Breast epithelium (tissue), 4 donors: ENCODE measurements at places on chromosomes 12 and 14.

DNA sequence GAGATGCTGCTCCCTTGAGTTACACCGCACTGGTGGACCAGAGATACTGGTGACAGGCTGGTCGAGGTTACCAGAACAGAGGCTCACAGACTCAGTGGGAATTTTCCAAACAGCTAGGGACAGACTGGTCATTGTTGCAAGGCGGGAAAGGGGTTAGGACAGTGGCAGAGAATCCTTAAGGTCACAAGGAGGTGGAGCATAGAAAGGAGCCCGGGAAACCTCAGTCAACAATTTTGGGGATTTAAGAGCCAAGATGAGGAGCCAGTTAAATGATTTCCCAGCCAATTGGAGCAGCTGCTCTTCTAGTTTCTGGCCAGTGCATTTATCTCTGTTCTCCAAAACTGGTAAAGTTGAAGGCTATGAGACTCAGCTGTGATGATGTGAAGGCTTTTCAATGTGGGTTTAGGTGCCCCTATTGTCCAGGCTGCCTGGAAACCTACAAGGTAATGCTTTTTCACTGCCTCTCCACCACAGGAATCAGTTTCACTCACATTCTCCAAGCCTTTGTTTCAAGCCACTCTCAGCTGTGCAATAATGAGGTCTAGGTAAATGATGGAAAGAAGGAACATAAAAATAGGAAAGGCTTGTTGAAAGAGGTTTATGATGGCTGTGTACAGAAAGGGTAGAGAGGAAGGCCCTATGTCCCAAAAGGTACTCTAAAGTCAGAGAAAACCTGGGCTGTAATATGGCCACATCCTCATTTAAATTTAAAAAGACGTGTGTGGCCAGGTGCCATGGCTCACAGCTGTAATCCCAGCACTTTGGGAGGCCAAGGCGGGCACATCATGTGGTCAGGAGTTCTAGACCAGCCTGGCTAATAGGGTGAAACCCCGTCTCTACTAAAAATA, 7.0 kb upstream of the TNS2 start:
- DNase-seq, result no peak

DNA sequence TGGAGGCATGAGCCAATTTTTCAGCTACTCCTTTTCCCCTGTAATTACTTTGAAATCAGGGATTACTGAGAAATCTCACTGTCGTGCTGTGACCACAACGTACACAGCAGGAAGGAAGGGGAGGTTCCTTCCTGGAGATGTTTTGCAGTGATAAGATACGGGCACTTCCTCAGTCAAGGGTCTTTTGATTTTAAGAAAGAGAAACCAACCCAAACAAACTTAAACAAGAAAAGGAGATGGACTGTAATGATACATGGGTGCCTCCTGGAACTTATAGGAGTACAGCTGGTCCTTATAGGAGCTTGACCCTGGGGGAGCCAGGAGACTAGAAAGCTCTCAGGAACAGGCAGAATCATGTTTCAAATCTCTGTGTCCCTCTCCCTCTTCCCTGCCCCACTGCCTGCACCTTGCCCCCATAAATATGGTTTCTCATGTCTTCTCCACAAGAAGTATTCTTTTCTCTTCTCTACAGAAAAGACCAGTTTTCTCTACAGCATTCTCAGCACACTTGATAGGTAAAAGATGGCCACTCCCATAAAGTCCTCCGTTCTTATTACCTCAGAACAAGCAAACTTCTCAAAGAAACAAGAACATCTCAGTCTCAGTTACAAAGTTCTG, 281.1 kb upstream of the AMIGO2 start:
- DNase-seq, result no peak

DNA sequence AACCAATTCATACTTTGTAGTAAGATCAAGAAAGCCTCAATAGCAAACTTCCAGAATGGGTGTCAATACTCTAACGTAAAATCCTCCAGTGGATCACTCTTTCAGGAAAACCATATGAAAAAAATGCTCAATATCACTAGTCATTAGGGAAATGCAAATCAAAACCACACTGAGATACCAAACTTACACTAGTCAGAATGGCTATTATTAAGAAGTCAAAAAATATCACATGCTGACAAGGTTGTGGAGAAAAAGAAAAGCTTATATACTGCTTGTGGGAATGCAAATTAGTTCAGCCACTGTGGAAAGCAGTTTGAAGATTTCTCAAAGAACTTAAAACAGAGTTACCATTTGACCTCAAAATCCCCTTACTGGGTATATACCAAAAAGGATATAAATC, 49.5 kb upstream of the ATXN7L3B start:
- no peak for DNase-seq

GRCh38 chr12:127429551-127430285, 837.3 kb upstream of the TMEM132C start:
- no peak for DNase-seq

GRCh38 chr14:92447416-92448197, 66.0 kb upstream of the RIN3 start:
- DNase-seq, result no peak

- DNase-seq, result no peak
Observed at GRCh38 chr12:57419495-57419894, 11.3 kb downstream of the R3HDM2 start.

- no peak for DNase-seq
Observed at GRCh38 chr14:93160353-93160801, 24.3 kb downstream of the MOAP1 start.

DNA sequence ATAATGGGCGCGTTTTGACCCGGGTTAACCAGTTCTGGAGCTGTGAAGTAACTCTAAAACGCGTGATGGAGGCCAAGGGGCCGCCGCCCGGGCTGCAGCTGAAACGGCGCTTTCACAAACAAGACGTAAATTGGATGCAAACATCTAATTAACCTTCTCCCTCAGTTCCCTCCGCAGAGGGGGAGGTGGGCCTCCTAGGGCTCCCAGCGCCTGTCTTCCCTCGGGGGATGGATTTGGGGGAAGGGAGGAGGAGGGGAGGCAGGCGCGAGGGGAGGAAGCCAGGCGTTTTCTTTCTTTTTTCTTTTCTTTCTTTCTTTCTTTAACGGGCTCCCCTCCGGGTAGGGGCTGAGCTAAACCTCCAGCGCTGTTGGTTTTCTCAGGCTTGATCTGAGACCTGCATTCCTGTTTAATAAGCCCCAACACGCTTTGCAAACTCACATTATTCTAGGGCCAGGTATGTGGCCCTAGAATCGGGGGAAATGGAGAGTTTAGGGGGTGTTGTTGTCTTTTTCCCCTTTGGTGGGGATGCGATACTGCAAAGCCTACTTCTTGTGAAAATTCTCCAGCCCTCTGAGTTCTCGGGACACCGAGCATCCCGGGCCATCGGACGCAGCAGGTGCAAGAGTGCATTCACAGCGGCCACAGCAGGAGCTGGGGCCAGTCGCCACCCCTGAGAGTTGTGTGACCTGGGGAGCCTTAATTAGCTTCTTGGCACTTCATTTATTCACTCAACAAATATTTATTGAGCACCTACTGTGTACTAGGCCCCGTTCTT, 43.6 kb upstream of the LHX5 start:
- DNase-seq, result no peak

DNA sequence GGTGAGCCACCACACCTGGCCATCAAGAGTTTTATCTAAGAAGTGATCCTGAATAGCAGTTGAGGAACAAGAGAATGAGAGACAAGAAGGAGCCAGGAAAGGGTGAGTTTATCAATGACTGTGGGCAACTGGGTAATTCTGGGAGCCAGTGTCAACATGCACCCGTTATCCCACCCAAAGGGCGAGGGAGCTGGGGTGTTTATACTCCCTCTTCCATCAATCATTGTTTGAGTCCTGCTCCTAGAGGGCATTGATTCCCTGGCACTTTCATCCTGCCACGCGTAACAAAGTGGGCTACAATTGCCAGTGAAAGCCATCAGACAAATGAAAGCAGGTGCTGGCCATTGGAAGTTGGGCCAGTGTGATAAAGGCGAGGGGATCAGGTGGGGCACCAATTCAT, 136.3 kb downstream of the SUDS3 start:
- no peak for DNase-seq

DNA sequence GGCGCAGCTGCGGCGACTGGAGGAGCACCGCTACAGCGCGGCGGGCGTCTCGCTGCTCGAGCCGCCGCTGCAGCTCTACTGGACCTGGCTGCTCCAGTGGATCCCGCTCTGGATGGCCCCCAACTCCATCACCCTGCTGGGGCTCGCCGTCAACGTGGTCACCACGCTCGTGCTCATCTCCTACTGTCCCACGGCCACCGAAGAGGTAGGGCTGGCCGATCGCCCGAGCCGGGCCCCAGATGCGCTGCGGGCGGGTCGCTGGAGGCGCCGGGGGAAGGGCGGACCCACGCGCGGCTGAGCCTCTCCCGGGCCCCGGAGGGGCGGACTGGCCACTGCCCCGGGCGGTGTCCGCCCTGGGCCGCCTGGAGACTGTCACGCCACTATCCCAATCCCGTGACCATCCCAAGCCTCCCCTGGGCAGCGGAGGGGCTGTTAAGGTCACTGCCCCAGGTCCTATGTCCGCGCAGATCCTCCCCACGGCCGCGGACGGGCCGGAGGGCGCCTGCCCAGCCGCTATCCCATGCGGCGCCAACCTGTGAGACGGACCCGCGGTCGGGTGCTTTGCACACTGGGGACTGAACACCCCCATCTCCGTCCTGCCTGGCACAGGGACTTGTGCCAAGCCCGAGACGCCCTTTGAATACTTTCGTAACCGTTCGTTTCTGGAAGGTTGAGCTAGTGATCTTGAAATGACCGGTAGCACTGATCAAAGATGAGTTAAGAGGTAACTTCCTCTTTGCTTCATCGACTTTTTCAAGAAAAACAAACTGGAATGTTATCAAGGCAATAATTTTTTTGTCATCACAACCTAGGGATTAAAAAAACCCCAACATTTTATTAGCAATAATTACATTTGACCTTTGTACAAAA, 725 bp downstream of the CHPT1 start:
- no peak for DNase-seq

GRCh38 chr12:126547905-126548304, 1482.7 kb downstream of the AACS start:
- no peak for DNase-seq

DNA sequence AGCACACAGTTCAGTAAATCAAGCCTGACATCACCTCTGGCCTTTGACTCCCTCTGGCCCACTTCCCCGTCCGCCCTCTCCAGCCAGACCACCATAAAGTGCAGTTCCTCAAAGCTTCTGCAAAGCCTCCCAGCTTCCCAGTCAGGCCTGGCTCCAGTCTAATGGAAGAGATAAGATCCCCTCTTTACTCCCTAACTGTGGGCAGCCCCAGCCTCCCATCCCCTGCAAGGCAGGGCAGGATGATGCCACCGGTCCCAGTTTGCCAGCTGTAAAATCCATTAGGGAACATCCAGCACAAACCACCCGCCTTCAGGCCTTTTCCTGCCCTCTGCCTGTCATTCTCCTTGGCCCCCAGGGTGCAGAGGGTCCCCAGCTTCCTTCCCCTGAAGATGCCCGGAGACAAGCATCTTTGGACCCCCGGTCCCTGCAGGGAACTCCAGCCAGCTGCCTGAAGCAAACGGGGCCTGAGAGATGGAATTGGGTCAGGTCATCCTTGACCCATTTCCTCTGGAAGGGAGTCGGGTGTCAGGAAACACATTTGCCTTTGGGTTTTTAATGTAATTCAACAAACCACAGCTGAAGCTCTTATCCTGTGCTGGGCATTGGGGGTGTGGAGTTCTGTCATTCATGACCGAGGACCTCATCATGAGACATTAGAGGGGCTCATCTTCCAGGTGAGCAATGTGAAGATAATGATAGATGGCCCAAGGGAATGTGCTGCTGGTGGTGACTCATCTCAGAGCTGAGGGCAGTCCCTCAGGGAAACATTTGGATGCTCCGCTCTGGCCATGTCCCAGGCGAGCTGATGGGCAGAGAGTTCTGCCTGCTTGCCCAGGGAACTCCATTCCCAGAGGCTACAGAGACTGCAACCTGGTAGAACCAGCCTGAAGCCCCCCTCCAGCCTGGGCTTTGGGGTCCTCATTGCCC, 93.8 kb upstream of the CLMN start:
- no peak for DNase-seq

DNA sequence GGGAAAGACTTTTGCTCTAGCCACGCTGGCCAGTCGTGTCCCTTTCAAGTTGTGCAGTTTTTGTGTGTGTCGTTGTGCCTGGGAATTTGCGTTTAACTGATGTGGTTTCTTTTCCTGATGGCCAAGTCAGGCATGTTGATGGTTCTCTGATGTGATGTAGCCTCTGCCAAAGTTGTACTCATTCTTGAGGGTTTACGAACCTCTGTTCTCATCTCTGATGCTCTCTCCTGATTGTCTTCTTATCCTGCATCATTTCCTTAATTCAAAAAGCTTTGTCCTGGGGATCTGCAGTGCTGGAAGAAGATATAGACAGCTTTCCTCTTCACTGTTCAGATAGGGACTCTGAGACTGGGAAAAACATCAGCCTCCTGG, 25.4 kb downstream of the CD9 start:
- no peak for DNase-seq

- no peak for DNase-seq
Observed at GRCh38 chr12:101039848-101040531, 170.0 kb downstream of the SLC5A8 start.

DNA sequence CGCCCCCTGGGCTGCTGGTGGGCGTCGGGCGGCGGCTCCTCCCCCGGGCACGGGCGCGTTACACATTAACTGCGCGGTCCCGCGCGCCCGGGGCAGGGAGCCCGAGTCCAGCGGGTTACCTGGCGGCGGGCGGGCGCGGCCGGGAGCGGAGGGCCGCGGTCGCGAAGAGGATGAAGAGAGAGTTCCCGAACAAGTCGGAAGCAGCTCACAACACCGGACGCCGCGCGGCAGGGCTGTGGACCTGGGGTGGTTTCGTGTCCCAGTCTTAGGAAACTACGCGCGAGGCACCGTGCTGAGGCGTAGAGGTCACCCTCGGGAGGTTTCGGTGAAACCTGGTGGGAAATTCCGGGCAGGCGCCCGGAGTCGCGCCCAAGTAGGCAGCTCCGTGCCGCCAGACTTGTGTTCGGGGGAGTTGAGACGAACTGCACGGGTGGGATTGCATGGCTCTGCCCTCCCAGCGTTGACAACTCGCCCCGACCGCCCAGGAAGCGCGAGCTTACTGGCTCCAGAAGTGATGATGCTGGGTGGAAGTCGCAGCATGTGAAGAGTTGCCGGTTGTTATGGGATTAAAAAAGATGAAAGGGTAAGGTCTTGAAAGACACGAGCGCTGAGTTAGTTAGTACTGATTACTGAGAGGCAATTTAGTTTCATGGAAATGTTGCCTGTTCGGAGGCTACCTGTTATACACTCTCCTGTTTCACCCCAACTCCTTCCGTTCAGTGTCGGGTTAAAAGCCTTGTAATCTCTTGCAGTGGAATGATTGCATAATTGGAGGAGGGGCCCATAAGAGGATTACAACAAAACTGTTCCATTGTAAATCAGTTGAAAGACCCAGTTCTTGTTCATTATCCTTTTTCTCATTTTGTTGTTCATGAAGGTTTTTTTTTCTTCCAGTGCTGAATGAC, 879 bp downstream of the RAB3IP start:
- peak; percentile 31 for DNase-seq

DNA sequence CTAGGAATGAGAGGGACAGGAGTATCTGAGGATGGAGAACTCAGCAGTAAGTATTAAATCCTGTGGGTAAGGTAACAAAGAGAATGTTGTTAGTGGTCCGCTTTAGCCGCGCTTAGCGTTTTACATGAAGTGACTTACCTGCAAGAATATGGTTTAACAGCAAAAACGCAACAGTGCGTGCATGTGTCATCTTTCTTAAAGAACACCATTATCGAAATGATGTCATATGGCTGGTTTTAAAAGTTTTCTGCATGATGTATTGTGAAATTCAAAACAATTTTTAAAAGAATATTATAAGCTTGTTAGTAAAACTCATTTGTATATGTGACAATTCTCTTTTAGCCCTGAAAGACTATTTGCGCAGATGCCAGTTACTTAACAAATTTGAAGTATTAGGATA, 1.7 kb downstream of the LEMD3 start:
- no peak for DNase-seq
